Foreskin fibroblast (primary cell): ENCODE measurements at places on chromosomes 13 and 19.

GRCh38 chr13:45847554-45848224 lies 3.9 kb downstream of the SIAH3 start:
- DNase-seq: no peak

GRCh38 chr19:18761531-18762110 lies 29.5 kb downstream of the COMP start:
- DNase-seq: no peak

DNA sequence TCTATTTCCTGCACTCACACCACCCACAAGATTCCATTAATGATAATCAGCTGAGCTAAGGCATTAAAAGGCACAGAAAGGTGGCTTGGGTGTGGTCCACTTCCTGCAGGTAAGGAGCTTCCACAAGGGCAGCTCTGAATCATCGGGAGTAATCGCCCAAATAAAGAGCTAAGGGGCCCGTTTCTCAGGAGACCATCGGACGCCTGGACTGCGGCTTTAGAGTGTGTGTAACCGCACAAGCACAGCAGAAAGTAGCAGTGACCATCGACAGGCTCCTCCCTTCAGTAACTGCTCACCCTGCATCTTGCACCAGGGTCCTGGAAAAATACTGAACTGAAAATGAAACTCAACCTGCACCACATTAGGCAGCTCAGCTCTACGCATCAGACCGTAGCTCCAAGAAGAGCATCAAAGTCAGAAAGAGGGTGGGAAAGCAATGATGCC lies 6.0 kb downstream of the STK24 start:
- DNase-seq: no peak

DNA sequence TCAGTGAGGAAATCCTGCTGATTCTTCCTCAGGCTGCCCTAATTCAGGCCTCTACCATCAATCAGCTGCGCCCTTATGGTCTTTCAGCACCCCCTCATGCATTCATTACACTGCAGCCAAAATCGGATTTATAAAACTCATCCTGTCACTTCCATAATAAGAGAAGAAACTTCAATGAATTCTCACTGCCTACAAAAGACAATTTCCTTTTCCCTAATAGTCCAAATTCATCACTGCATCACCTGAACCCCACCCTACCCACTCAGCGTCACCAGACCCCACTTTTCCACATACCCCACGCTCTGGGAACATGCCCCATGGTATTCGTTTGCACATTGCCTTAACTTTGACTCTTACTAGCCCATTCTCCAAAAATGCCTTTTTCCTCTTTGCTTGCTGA lies 92.0 kb downstream of the C13orf42 start:
- DNase-seq: no peak

GRCh38 chr19:34600366-34600765 lies 76.6 kb downstream of the SCGB2B2 start:
- no peak for DNase-seq

DNA sequence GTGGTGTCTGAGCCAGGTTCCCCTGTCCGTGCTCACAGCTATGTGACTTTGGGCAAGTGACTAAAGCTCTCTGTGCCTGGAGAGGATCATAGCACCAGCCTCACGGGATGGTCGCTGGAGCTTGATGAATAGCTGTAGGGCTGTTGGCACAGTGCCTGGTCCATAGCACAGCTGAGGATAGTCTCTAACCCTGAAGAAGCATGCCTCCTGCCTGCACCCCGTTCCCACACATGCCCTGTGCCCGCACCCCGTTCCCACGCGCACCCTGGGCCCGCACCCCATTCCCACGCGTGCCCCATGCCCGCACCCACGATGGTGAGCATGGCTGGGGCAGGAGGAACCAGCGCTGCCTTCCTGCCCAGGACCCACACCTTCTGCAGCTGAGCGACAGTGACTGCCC lies 63.7 kb upstream of the F7 start:
- DNase-seq: no peak

DNA sequence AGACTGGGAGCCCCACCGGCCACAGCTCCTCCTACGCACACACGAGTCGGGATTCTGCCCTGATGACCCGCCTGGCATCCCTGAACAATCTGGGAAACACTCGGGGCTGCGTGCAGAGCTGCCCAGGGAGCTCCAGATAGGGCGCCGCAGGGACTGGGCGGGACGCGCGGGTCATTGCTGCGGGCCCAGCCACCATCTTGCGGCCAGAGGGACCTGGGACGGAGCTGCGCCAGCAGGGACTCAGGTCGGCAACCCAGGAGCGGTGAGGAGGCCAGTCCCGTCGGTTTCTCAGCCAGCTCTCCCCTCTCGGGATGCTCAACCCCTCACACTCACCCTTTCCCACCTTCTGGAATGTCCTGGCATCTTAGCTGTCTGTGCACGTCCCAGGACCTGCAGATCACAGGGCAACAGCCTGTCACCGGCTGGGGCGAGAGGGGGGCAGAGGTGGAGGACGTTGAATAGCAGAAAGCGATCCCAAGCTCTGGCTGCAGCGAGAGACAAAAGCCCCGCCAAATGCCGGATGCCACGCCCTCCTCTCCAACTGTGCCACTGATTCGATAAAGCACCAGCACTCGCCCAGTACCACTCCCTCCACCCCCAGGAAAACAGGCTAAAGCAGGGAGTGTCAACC lies 20.4 kb upstream of the ZNF91 start:
- DNase-seq: peak; percentile 13

DNA sequence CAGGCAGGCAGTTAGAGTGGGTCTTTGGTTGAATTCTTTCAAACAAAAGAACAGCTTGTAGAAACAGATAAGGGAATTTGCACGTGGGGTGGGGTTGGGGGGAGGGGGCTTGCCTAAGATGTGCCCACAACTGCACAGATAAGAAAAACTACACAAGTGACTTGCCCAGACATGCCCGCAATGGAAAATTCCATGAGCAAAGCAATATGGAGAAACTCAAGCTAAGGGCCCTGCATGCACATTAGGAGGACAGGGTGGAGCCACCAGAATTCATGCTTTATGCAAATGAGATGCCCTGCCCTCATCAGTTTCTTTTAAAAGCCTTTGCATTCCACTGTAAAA lies 755.6 kb upstream of the MIR17HG start:
- DNase-seq: no peak

GRCh38 chr13:32029684-32030083 lies 1.9 kb upstream of the FRY start:
- DNase-seq: no peak

DNA sequence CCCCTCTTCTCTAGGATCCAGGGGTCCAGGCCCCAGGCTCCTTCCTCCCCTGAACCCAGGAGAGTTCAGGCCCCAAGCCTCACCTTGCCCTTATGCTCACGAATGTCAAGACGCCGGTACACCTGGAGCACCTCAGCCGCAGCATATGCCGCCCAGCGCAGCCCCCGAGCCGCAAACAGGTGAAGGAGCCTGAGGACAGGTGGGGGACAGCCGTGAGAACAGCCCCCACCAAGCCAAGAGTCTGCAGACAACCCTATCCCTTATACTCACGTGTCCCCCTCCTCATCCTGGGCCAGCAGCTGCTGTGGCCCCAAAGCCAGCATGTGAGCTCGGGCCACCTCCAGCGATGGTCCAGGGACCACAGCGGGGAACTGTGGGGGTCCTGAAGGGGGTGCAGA lies 3.7 kb downstream of the NFKBID start:
- DNase-seq: no peak

GRCh38 chr13:42384265-42384664 lies 112.3 kb downstream of the AKAP11 start:
- peak; percentile 5 for DNase-seq

GRCh38 chr13:25147638-25148401 lies 24.3 kb downstream of the AMER2 start:
- DNase-seq: no peak

GRCh38 chr13:26442541-26442940 lies 114.9 kb upstream of the WASF3 start:
- peak; percentile 21 for DNase-seq

DNA sequence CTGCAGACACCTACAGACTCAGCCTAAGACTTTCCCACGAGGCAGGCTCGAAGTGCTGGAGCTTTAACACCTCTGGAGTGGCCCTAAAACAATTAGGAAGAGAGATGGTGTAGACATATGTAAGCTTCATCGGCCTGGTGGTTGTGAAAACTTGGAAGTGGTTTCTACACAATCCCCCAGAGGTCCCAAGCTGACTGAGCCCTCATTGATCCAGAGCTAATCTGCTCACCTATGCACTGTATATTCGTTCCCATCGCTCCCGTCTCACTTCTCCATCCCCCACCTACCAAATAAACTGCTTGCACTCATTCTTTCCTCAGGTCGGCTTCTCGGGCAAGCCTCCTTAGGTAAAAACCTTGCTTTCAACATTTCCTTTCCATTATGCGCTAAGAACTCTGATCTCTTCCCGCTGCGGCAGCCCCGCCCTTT lies 767 bp upstream of the ZNF793 start:
- DNase-seq: no peak

GRCh38 chr19:46828484-46828883 lies 22.2 kb downstream of the AP2S1 start:
- DNase-seq: peak; percentile 41
